ENCODE measurements at places on chromosomes 1 and 21.

DNA sequence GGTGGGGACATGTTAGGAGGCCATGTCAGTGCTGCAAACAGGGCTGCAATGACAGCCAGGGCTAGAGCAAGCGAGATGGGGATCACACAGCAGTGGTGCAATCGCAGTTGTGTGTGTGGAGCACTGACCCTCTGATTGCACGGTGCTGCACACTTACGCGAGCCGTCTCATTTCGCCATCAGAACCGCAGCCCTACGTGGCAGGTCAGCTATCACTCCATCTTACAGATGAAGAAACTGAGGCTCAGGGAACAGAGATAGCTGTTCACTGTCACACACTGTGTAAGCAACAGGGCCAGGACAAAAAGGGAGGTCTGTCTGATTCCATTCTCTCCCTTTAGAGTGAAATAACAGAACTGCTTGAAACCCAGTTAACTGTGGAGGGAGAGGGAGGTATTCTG is 104.8 kb upstream of the SLC45A1 start:
- DNase-seq = no peak

- DNase-seq = no peak
Observed at GRCh38 chr1:158005224-158005623, 11.8 kb downstream of the KIRREL1 start.

DNA sequence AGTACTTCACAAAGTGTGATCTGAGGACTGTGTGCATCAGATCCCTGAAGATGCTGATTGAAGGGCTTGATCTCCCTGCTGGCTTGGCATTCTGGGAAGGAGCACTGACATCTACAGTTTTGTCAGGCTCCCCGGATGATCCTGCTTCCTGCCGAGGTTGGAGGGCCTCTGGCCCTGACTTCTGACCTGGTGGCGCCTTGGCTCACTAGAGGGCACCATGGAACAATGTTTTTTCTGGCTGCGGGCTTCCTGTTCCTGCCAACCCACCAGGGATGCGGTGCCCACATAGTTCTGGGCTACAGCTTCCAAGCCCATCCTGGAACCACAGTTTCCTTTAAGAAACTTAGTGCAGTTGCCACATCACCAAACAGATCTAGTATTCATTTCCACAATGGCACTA is 38.8 kb upstream of the RASAL2 start:
- no peak for DNase-seq

DNA sequence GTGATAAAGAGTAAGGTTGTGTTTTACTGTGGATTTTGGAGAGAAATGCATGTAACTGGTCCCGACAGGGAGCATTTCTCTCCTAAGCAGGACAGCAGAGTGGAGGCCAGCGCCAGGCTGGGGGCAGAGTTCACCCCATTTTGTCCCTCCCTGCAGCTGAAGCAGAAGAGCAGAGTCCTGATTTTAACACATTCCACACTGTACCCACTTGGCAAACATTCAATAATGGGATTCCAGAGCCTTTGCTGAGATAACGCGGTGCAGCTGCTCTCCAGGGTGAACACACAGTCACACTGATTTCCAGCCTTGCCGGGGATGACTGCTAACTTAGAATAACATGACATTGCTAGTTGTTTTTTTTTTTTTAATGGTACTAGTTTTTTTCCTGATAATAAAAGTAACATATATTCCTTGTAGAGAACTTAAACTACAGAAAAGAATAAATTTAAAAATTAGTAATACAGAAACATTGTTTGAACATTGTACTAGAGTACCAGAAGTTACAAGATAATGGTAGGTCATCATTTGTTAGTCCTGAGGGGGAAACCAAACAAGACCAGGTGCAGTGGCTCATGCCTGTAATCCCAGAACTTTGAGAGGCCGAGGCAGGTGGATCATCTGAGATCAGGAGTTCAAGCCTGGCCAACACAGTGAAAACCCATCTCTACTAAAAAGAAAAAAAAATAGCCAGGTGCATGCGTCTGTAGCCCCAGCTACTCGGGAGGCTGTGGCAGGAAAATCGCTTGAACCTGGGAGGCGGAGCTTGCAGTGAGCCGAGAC is 77.2 kb downstream of the SCCPDH start:
- no peak for DNase-seq

DNA sequence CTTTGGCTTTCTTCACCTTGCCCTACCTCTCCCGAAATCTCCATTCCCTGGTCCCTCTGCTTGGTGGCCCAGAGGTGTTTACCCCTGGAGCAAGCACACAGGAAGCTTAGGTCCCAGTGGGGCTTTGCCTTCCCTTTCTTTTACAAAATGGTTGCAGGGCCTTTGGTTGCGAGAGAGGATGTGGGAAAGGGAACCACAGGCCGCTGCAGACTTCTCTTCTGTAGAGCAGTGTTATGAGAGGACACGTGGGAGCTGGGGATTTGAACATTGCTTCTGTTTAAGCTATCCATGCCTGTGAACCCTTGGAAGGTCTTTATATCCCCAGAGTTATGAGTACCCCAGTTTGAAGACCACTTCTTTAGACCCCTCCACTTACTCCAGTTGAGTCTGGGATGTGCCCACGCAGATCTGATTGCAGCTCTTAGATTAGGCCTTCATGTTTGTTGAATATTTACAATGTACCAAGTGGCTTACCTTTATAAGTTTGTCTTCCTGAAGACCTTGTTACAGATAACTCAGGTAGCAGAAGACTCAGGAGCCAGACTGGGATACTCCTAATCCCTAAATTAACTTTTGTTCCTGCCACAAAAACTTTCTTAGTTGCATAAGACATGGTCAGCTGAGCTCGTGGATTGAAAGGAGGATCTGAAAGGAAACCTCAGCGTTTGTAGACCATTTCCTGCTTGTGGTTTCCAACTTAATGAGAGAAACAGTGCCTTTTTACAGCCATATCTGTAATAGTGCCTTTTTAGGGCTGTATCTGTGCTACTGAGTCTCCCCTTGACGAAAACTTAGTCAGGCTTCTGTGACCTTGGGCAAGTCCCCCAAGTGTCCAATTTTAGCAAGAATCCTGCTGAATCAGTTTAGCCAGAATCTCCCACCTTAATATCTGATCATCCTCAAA is 21.9 kb upstream of the IVNS1ABP start:
- no peak for DNase-seq

GRCh38 chr1:71463144-71463543 is 382.3 kb upstream of the ZRANB2 start:
- DNase-seq = no peak

DNA sequence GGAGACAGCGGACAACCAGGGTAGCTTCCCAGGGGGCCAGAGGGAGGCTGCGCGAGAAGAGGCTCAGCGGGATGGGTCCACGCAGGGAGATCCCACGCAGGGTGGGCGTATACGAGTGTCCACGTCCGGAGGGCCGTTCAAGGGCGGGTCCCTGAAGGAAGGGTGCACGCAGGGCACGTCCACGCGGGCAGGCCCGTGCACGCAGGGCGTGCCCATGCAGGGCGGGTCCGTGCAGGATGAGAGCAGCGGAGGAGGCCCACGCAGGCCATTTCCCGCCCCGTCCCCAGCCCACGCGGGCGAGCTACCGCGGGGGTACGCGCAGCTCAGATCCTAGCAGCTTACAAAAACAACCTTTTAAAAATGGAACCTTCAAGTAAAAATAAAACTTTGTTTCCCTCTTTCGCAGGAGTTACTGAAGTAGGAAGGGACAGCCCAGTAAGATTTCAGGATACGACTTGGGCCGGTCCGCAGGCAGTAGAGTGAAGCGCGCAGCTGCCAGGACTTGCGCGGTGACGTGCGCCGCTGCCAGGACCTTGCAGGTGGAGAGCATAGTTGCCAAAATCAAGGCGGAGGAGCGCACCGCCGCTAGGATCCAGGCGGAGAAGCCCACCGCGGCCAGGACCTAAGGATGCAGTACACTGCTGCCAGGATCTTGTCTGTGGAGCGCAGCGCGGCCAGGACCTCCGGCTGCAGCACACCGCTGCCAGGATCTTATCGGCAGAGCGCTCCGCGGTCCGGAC is 416 bp upstream of the RNF187 start:
- peak; percentile 85 for DNase-seq

GRCh38 chr1:80158771-80159170 is 1152.2 kb upstream of the ADGRL4 start:
- DNase-seq = peak; percentile 45

DNA sequence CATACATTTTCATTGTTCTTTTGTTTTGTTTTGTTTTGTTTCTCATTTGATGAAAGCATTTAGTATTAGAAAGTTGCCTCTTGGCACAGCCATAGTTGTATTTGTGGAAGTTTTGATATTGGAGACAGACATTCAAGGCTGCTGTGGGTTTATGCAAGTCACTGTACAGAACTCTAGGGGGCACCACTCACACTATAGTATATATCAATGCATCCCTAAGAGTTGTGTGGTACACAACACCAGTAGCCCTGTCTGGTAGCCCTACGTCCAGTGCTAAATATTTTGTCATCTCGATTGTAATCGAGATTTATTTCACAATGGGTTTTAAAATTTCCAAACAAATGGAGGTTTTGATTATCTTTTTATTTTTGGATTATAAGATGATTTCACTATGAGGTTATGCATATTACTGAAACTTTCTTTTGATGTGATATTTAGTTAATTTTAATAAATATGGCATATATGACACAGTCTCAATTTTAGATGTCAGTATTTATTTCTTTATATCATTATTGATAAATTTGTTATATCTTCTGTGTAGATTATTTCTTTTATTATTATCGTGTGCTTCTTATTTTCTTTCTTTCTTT is 112.2 kb downstream of the NR5A2 start:
- DNase-seq = no peak

GRCh38 chr1:117142200-117142599 is 20.7 kb upstream of the TRIM45 start:
- DNase-seq = no peak

DNA sequence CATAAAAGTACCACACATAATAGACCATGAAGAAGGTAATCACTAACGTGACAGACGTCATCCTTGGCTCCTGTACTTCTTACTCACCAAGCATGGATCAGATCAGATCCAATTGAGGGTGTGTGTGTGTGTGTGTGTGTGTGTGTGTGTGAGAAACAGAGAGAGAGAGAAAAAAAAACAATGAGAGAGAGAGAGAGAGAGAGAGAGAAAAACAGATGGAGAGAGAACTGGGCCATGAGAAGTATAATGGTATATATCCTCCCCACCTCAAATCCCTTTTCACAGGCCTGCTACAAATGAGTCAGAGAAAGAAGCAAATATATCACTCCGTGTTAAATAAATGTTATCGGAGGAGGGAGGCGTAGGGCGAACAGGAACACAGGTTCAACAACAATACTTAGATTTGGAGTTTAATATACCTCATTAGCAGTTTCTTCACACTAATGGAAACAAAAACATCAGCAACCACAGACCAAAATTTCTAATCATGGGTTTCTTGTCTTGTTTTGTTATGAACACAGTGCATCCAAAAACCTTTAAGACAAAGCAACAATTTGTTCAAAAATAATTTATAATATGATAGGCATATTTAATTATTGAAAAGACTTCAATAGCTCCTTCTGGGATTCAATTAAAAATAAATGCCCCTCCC is 45.3 kb downstream of the TIAM1 start:
- DNase-seq = no peak

DNA sequence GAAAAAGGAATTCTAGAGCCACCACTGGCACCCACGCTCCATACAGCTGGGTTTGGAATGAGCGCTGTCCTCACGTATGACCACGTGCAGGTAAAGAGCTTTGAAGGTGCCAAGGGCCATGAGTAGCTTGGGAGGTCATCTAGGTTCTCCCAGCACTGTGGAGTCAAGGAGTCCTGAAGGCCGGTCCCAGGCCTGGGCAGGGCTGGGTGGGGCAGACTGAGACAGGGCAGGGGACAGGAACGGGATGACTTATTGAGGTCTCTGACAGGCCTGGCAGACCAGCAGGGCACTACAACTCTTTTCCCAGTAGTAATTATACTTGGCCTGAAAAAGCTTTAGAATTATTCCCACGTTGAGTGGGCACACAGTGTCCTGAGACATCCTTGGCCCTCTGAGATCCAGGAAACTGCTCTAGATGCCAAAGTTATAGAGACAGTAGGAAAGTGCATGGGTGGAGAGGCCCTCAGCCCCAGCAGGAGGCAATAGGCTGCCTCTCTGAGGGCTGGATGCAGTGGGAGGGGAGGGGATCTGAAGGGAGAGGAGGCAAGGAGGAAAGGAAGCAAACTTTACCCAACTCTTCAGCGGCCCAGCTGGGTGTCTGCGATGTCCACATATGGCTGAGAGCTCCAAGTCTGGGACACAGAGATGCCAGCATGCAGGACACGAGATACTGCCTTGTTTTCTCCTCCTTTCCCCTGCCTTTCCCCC is 1.8 kb upstream of the CDA start:
- DNase-seq = no peak

DNA sequence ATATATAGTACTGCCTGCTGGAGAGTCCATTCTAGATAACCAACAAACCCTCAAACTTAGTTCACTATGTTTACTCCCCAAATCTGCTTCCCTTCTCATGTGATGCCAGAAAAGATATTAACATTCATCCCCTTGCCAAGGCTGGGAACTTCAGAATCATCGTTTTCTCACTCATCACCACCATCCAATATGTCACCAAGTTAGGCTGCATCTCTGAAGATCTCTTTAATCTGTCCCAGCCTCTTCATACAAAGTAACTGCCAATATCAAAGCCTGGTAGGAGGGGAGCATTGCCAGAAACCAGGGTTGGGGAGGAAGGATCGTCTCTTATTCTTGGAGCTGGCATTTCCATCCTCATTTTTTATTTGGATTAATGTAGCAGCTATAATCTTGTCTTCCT is 71.6 kb downstream of the XCL2 start:
- DNase-seq = no peak

GRCh38 chr1:45200906-45201500 is 5.4 kb downstream of the ZSWIM5 start:
- no peak for DNase-seq

DNA sequence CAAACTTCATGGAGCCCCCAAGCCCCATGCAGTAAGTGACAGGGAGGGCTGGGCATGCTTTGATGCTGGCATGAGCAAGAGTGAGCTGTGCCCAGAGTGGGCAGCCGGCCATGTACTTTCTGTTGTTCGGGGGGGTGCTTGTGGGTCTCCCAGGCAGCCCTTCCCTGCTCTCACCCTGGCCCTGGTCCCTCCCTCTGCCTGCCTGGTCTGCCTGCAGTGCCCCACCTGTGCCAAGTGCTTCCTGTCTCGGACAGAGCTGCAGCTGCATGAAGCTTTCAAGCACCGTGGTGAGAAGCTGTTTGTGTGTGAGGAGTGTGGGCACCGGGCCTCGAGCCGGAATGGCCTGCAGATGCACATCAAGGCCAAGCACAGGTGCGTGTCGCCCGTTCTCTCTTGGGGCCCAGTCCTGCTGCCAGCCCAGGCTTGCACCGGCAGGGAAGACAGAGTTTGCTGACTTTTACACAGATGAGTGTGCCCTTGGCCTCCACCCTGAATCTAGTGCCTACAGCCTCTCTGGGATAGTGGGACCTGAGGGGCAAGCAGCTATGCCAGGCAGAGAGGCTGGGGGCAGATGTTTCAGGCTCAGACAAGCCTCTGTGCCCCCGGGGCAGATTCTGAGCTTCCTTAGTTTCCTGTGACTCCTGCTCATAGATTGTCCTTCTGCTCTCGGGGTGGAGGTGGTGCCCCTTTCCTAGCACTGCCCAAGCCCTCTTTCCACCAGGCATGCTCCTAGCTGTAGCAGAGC is 7.6 kb downstream of the ZBTB48 start:
- DNase-seq = no peak

All from SK-N-MC (cell line).